ENCODE measurements at places on chromosomes 6 and 20.

- DNase-seq = no peak
Measured at GRCh38 chr6:139839506-139840156, 465.2 kb upstream of the CITED2 start.

DNA sequence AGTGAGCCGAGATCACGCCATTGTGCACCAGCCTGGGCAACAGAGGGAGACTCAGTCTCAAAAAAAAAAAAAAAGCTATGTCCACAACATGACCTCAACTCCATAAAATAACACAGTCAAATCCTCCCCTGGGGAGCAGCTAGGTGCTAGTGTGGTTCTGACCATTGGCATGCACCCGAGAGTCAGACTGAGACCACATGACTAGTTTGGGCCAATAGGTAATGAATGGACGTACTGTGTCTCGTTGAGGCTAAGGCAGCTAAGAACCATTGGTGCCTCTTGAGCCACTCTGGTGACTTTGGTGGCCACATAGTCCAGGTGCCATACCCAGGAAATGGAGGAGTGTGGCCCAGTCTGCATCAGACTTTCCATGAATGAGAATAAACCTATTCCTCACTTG is 40.3 kb downstream of the ATP9A start:
- no peak for DNase-seq

DNA sequence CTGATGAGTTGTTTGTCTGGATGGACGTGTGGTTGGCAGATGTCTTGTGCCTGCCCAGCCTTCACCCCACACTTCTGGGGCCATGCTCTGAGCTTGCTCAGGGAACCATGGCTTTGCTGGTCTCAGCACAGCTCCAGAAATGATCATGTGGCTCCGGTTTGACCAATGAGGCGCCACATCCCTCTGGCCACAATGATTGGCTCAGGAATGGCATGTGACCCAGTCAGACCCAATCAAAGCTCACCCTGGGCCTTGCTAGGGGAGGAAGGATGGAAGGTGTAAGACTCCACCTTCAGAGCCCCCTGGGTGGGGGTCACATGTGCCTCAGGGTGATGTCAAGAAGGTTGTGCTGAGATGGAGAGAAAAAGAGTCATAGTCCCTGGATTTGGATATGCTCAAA is 281.6 kb upstream of the SULF2 start:
- no peak for DNase-seq

DNA sequence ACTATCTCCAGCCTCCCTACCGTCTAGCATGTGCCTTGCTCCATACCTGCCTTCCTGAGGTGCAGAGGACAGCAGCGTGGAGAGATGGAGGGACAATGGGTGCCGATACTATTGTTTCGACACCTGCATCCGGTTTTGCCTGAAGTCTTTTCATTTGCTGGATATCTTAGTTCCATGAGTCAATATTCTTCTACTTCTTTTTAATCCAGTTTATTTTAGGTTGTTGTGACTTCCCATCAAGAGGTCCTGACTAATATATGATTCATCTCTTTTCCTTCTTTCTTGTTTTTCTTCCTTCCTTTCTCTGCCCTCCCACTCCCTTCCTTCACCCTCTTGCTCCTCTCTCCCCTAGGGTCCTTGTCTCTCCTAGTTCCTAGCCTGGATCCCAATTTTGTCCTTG is 91.4 kb downstream of the CDH26 start:
- DNase-seq = no peak

- DNase-seq = no peak
Measured at GRCh38 chr6:82248273-82248735, 760 bp upstream of the IBTK start.

- DNase-seq = no peak
Measured at GRCh38 chr6:37303091-37303660, 45.2 kb upstream of the TMEM217 start.

GRCh38 chr6:106555767-106556166 is 73.5 kb downstream of the RTN4IP1 start:
- DNase-seq = no peak

- DNase-seq = no peak
Measured at GRCh38 chr6:5175635-5176034, 85.1 kb downstream of the LYRM4 start.

Measured in GOT3 (cell line).